Activated CD4-positive, alpha-beta T cell treated with anti-CD3 and anti-CD28 coated beads for 24 hours (primary cell): ENCODE measurements at places on chromosomes 5 and 9.

GRCh38 chr5:10518347-10518746 lies 45.5 kb upstream of the ANKRD33B start:
- no peak for DNase-seq

DNA sequence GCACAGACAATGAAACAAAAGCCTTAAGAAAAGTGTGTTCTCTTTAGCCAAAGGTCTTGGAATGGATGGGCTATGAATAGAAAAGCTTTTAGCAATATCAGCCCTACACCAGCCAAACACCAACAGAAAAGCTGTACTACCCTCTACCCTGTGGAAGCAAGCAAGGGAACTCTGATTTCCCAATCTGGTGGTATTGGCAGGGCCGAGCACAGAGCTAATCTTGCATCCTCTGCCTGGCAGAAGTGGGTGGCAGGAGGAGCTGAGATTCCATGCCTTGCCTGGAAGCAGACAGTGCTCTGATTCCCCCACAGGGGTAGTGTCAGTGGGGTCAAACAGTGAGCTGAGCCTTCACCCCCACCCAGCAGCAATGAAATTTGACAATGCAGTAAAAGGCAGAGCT lies 29.6 kb upstream of the ZNF782 start:
- DNase-seq = no peak

- DNase-seq = no peak
Measured at GRCh38 chr5:34608859-34609648, 47.1 kb upstream of the RAI14 start.

DNA sequence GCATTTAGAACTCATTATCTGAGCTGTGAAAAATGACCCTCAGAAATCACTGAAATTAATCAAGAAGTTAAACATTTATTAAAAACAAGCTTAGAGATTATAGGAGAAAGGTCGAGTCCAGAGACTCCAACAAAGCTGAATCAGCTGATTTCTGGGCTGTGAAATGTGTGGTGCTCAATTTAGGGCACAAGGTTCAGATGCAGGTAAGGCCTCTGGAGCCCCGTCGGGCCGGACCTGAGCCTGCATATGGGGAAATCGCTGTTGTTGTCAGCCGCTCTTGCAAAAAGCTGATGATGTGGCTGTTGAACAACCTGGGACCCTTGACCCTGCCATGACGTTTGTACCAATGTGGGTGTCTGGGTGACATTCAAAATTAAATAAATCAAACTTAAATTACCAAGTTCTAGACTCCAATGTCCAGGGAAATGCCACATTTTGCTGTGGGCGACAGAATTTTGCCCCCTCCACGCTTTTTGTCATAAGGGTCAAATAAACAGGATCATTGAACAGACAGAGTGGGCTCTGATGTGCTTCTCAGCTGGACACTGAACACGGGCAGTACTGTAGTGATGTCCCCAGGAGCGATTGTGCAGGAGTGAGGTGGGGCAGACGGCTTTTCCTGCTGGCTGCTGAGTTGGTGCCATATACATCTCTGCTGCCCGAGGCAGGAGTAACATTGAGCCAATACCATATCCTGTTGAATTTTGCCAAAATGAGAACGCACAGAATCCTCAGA lies 27.2 kb upstream of the FBP1 start:
- DNase-seq = no peak

DNA sequence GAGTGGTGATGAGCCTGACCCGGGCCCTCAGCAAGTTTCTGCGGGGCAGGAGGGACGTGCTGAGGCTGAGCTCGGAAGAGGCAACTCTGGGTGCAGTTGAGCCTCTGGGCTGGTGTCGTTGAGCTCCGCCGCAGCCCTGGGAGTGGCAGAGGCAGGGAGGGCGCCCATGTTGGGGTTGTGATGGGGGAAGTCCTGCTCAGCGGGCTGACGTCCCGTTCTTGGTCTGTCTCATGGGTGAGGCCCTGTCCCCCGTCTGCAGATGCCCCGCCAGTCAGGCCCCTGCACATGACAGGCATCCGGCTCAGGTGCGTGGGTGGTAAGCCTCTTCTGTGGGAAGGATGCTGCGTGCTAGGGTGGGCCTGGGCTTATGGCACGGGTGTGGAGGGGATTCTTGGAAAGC lies 64.3 kb downstream of the RXRA start:
- DNase-seq = peak; percentile 60

DNA sequence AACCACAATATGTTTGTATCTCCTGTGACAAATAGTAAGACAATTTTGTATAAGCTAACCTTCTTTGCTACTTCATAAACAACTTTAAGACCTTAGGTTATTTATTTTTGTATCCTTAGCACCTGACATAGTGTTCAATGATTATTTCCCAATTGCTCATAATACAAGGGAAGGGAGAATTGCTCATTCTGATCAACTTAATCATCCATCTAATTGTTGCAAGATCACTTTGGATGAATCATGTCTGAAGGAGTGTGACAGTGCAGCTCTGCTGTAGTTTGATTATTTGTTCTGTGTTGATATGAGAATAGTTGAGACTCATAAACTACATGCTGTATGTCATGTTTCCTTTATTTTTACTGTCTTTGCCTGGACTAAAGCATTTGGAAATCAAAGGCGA lies 721.3 kb upstream of the SEMA6A start:
- no peak for DNase-seq

DNA sequence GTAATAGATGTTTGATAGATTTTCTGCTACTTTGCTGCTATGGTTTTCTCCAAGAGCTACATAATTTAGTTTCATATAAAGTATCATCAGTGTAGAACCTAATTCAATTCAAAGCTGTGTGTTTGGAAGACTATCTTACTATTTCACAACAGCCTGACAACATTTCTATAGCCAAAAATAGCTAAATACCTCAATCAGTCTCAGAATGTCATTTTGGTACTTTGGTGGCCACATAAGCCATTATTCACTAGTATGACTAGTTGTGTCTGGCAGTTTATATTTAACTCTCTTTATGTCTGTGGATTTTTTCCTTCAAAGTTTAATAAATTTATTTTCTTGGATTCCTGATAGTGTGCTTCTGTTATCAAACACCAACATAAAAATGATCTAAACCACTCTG lies 35.1 kb upstream of the CCDC152 start:
- no peak for DNase-seq

GRCh38 chr9:107847978-107848964 lies 358.7 kb upstream of the KLF4 start:
- DNase-seq = no peak

- no peak for DNase-seq
Measured at GRCh38 chr5:68265347-68265746, 49.8 kb downstream of the PIK3R1 start.

DNA sequence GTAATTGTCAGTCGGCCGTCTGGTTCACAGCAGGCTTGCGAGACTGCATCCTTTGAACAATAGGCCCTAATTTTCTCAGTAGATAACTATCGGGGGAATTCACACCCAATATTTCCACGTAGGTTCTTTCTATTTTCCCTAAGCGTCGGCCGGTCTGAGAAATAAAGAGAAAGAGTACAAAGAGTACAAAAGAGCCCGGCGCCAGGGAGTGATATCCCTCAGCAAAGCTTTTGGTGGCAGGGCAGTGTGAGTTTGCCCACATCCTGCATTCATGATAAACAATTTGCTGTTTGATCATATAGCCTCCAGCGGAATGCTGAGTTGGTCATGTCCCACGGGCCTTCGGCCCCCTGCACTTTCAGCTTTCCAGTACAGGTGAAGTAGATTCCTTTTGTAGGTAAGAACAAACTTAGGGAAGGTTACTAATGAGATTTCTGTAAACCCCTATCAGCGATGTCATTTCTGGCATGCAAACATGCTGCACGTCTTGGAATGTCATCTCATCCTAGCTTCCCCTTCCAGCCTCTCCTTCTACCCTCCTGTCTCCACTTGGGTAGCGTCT lies 4.7 kb upstream of the PTGR1 start:
- DNase-seq = no peak

DNA sequence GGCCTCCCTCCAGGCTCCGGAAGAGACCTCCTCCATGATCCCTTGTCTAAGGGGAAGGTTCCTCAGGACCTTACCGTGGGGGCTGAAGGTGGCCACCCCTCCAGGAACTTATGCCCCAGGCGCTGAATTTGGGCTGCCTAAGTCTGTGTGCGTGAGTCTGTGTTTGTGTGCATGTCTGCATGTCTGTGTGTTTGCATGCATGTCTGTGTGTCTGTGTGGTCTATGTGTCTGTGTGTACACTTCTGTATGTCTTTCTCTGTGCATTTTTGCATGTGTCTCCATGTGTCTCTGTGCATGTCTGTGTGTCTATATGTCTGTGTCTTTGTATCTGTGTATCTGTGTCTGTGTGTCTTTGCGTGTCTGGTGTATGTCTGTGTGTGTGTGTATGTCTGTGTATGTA lies 20.5 kb downstream of the ABO start:
- no peak for DNase-seq

DNA sequence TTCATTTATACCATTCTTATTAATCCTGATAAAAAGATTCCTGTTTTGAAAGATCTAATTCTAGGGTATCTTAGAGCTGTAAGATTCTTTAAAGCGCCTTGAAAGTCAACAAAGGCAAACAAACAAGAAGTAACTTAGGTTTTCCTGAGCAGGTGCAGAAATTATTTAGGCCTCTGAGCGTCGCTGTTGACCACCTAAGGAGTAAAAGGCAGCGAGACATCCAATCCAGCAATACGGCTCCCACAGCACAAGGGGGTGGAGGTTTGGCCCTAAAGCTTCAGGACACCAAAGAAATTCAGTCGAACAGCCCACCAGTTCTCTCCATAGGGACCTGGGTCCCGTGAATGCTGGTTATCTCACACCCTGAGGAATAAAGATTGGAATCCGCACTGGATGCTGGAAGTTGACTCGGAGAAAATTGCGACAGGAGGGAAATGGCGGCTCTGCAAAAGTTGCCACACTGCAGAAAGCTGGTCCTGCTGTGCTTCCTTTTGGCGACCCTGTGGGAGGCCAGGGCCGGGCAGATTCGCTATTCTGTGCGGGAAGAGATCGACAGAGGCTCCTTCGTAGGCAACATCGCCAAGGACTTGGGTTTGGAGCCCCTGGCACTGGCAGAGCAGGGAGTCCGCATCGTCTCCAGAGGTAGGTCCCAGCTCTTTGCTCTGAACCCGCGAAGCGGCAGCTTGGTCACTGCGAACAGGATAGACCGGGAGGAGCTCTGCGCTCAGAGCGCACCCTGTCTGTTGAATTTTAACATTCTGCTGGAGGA lies at the start of gene PCDHGA2:
PCDHGA2 (plus strand) TSS at position 223 of the 769 bp plus-strand sequence.
- no peak for DNase-seq

- no peak for DNase-seq
Measured at GRCh38 chr5:14607104-14607503, 25.5 kb downstream of the OTULINL start.

DNA sequence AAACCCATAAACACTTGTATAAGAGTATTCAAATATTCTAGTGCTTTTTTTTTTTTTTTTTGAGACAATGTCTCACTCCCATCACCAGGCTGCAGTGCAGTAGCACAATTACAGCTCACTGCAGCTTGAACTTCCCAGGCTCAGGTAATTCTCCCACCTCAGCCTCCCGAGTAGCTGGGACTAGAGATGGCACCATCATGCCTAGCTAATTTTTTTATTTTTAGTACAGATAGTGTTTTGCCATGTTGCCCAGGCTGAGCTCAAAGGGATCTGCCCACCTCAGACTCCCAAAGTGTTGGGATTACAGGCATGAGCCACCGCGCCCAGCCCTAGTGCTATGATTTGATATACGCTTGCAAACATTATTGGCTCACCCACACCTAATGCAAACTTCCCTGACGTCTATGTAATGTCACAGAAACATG lies 11.8 kb downstream of the IL6ST start:
- no peak for DNase-seq

GRCh38 chr5:39186722-39187539 lies 32.4 kb downstream of the FYB1 start:
- DNase-seq = no peak

DNA sequence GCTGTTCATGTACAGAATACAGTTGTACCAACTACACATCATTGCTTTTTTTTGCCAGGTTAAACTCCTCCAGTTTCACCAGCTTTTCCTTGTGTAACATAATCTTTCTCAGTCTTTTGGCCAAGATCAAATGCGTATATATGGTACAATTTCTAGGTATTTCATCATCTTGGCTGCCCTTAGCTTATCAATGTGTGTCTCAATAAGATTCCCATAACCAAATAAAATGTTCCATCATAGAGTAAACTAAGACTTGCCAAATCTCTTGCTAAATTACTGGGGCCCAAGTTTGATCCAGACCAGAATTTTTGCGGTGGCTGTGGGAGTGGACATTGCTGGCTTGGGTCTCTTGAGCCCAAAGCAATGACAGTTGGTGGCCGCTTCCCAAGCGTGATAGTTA lies 24.3 kb upstream of the ERBIN start:
- DNase-seq = no peak

- no peak for DNase-seq
Measured at GRCh38 chr5:156021866-156022265, 305.1 kb upstream of the SGCD start.

DNA sequence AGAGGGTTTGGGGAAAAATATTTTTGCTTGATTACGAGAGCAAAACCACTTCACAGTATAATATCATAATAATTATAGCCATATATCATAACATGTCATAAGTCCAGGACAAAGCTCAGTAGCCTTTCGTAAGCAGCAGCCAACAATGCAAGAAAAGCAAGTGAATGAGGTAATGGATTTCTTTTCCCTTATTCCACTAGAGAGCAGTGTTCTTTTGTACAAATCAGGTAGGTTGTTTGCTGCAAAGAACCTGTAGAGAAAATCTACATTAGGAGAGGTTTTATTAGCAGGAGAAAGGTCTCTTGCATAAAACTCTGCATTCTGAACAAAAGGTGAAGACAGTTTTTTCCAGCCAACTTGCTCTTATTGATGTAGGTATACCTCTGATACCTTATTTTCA lies 1033.4 kb downstream of the TLE4 start:
- DNase-seq = no peak

DNA sequence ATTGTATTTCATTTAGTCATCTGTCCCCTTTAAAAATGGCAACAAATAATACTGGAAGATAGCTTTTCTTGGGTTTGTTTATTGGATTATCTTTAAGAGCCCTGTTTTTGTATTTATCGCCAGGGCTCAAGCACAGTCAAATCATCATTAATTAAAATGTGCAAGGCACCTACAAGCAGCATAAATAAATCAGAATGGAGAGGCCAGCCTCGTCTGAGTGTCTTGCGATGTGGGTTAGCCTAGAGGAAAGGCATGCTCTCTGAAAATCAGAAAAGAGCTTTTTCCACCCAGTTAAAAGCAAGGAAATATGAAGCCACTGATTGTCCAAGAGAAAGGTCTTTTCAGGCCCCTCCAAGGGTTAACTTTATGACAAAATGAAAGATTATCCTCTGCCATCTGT lies 31.8 kb downstream of the ZFAND5 start:
- no peak for DNase-seq
